ENCODE measurements at places on chromosomes 2 and 18.

GRCh38 chr2:172969609-172970008 is 106.0 kb upstream of the MAP3K20 start:
- DNase-seq: no peak

DNA sequence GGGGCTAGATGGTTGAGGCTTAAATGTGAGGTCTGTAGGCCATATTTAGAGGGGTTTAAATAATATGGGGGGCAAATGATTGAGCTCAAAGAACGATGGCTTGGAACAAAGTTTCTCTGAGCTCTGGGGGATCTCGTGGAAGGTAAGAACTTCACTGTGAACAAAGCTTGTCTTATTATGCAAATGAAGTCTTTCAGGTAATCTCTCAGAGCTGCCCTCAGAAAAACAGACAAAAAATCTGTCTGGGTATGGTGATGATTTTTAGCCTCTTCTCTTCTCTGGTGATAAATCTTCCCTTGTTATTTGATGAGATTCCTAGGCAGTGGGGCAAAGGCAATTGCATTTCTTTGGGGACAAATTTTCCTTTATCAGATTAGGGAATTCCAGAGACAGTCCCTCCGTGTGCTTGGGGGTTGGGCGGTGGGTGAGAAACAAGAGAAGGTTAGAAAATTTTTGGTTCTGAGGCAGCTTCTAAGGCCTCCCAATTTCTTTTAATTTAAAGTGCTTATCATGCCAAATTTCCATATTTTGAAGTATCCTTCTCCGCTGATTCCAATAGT is 760.4 kb downstream of the TSN start:
- no peak for DNase-seq

- no peak for DNase-seq
Observed at GRCh38 chr2:1538663-1539062, 125.4 kb downstream of the TPO start.

- no peak for DNase-seq
Observed at GRCh38 chr2:203209538-203209937, 29.3 kb upstream of the CYP20A1 start.

GRCh38 chr2:69242651-69243051 is 144.4 kb downstream of the GFPT1 start:
- no peak for DNase-seq

GRCh38 chr18:37289423-37289822 is 276.2 kb downstream of the CELF4 start:
- no peak for DNase-seq

DNA sequence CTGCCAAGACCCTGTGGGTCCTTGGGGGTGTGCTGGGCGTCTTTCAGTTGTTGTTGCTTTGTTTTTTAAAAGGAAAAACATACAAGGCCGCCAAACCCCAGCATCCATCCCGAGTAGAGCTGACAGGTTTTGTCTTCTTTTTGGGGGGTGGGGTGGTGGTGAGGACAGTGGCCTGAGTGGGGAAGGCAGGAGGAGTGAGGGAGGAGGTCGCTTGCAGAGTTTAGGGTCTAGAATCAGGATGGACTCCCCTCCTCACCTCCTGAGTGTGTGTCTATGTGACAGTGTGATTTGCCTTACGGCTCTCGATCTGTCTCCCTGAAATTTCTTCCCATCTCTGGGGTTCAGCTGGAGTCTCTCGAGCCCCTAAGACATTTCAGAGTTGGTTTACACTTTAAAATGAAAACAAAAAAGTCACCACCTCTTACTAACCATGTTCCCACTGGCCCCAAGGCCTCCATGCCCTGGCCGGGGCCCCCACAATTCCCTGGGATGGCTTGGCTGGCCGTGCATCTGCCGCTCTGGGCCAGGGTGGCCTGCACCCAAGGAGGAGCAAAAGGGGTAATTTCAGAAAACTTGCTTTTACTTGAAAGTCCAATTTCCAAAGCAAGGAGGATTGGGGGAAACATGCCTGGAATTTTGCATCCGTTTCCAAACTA is 5.0 kb downstream of the SIX3 start:
- DNase-seq: no peak

GRCh38 chr18:62838475-62839098 is 123.2 kb downstream of the PHLPP1 start:
- DNase-seq: no peak

DNA sequence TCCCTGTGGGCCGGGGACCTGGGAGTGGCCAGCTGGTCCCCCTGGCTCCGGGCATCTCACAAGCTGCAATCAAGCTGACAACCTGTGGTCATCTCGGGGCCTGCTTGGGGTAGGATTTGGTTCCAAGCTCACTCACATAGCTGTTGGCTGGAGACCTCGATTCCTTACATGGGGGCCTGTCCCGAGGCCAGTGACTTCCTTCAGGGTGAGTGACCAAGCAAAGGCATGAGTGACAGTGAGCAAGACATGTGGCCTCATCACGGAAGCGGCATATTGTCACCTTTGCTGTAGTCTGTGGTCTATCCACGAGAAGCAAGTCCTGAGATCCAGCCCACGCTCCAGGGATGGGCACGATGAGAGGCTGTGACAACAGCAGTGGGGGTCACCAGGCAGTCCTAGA is 131.4 kb upstream of the ID2 start:
- DNase-seq: no peak

- no peak for DNase-seq
Observed at GRCh38 chr2:37570773-37571586, 100.5 kb downstream of the CDC42EP3 start.

DNA sequence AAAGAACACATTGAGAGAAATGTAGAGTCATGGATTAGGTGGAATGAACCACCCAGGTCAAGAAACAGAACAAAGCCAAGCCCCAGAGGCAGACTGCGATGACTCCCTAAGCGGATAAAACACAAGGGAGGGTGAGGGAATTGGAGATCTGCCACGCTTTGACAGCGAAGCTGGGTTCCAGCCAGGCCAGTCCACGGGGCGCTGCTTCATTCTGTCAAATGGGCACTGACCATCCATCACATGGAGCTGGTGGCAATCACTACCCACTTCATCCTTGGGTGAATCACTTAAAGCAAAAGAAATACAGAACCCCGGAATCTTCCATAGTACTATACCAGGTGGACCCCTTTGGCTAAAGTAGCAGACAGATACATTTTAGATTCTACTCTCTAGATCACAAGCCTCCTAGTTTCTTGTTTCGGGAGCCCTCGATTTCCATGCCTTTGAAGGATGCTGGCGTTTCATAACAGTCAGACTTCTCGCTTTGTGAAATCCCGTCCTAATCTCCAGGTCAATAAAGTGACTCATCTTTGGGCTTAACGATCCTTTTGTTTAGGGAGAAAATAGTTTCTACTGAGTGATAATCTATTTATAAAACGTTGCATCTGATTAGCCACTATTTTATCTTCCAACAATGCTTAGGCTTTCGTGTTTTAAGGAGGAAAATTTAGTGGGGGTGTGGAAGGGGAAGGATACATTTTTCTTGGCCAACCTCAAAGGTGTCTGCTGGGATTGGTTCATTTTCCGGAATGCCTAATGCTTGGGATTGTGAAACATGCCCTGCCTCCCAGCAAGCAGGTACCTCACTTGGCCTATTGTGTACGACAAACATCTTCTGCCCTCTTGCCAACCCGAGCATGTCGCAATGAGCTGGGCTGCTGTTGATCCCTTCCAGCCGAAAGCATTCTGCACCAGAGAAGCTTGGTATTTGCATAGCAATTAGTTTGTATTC is 44.1 kb upstream of the HDAC4 start:
- DNase-seq: no peak

DNA sequence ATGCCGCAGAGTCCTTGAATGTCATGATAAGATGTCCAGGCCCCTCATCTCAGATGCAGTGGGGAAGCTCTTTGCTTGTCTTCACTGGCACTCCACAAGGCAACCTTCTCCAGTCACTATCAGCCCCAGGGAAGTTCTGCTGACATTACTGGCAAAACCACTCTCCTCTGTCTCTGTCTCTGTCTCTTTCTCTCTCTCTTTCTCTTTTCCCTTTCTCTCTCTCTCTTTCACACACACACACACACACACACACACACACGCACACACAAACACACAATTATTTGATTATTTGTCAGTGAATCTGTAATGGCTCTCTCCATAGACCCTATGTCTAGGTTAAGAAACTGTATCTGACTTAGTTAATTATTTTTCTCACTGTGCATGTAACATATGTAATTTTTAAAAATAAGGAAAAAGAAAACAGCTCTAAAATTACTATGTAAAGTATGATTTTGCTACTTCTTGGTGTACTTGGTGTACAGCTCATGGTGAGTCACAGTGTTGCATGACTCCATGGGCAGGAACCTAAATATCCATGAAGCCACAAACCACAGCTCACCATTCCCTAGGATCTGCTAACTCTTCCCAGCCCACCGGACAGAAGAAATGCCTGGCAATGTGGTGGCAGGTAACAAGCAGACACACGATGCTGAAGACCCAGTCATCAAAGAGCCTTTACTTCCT is 594.9 kb upstream of the ID2 start:
- DNase-seq: no peak

DNA sequence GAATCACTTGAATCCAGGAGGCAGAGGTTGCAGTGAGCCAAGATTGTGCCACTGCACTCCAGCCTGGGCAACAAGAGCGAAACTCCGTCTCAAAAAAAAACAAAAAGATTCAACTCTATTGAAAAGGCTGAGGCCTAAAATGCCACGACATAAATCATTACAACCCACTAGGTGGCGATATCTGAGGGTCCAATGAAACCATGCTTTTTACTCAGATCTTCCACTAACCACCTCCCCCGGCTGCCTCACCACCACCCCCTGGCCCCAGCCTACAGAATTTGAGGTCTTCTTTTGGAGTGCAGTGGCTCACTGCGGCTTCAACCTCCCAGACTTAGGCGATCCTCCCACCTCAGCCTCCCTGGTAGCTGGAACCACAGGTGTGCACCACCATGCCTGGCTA is 57.5 kb downstream of the AP1S3 start:
- no peak for DNase-seq

DNA sequence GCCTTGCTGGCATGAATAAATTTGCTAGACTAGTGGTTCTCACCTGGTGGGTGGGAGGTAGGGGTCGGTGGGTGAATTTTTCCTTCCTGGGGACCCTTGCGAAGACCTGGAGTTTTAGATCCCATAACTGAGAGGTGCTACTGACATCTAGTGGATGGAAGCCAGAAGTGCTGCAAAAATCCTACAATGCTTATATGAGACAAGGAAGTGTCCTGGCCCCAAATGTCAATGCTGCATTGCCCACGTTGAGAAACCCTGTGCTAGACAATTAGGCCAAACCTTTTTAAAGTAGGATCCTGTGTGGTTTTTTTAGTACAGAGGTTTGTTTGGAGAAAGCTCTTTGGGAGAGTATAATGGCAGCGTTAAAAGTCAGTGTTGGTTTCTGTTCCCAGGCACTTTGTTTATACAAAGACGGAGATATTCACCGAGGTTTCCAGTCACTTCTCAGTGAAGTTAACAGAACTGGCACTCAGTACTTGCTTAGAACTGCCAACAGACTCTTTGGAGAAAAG is 9.6 kb downstream of the SERPINB8 start:
- DNase-seq: peak; percentile 5

DNA sequence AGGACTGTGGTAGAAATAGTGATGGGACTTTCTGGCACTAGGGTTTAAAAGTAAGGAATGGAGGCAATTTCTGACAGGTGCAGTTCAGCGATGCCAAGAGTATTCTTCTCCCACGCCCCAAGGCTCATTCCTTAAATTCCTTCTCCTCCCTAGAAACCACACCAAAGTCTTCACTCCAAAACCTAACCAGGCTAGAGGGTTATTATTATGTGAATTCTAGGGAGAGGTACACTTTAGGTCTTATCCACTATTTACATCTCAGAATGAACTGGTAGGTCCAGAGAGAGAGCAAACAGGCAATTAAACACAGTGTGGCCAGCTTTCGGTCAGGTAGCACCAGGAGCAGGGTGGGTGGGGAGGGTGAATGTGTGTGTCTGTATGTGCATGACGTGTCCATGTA is 11.4 kb downstream of the IL1F10 start:
- no peak for DNase-seq

GRCh38 chr18:8003878-8004675 is 437.0 kb downstream of the PTPRM start:
- DNase-seq: no peak

DNA sequence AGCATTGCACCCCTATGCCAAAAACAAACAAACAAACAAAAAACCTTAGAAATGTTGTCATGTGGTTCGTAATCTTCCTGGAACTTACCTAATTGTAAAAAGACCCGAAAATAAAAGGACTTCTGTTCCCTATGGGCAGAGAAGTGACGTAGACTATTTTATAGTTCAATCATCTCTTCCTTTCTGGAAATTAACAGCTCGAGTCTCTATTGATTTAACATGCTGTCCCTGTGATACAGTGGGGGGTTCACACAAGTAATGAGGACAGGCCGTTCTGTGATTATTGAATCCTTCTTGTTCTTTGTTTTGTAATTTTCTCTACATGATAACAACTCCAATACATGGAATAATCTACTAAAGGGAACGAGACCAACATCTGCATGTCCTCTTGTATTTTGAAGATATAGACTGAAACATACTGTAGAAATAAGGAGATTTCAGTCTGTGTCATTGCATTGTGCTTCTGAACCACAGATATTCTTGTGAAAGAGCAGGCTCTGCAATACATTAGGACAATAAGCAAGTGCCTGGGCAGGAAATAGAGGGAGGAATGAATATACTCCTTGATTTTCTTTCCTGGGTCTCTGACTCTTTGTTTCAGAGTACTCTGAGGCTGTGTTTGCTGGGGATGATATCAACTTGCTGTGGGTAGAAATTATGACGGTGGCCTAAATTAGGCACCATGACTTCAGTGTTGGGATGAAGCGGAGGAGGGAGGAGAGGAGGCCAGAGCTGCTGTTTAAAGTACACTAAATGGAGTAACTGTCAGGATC is 65.7 kb upstream of the PPM1B start:
- DNase-seq: no peak

DNA sequence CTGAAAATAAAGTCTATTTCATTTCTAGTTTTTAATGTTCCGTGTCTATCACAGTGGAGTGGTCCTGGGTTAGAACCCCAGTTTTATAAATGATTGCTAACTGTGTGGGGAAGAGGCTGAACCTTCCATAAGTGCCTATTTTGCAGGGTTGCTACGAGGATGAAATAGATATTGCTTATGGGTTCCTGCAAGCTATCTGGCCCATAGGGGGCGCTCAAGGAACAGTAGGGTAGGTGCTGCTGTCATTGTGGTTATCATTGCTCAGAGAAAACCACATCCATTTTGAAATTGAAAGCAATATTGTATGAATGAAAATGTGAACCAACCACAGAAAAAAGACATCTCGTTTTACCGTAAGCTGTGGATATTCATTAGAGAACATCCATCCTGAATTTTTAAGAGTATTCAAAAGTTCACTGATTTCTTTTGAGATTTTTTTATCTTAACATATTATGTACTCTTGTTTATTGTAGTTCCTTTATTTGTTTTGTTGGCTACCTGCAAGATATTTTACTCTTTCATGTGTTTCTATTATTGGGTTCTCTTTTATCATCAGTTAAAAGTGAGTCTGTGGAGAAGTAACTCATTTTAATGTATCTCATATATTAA is 261.6 kb downstream of the NAPG start:
- peak; percentile 71 for DNase-seq

GRCh38 chr2:38470115-38470514 is 93.0 kb upstream of the ATL2 start:
- DNase-seq: no peak

DNA sequence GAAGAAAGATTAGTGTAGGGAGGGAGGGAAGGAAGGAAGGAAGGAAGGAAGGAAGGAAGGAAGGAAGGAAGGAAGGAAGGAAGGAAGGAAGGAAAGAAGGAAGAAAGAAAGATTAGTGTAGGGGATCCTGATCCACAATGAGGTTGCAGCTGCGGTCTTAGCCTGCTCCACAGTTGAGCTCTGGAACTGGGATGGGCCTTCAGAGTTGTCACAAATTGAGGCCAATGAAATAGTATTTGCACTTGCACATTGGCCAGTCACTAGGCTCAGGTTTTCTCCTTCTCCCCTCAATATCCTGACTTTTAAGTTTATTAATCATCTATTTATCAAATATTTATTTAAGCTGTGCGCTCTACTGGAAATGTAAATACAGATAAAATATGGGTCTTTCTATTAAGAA is 34.3 kb downstream of the DOK6 start:
- no peak for DNase-seq

All from hematopoietic multipotent progenitor cell treated with erythropoietin and hydrocortisone succinate and interleukin-3 and kit ligand, for 17 days (in vitro differentiated cells).